GM12878 (cell line): ENCODE measurements at places on chromosomes 2 and 18.

DNA sequence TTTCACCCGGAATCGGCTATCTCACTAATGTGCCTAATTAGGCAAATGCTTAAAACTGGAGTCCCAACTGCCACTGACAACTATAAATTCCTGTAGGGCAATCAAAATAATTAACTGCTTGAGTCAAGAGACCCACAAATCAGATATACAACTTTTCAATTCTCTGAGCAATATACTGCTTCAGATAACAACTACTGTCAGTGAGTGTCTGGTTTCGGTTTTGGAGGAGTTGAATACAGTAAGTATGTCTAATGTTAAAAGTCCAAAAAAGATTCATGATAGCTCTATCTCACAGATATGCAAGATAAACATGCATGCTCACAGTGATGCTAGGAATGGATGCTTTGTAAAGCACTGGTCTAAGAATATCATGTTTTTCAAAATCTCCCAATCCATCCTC, 283.3 kb downstream of the NRXN1 start:
- DNase-seq, result no peak

- no peak for DNase-seq
Observed at GRCh38 chr2:9797681-9798556, 45.4 kb upstream of the TAF1B start.

DNA sequence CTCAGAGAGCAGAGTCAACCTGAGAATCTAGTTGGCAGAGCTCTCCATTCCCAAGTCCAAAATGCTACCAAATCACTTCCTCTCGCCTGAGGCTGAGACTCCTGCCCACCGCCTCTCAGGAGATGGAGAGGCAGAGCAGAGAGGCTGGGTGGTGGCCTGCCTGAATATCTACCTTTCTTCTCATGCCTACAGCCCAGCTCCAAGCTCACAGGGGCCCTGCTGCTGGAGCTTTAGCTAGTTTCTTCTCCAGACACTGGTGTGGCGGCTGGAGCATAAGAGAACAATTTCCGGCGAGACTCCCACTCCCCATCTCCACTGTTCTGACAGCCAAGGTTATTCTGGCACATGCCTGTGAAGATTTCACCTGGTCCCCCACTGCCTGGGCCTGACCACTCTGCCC, 8.1 kb upstream of the CYP26B1 start:
- DNase-seq, result no peak

- no peak for DNase-seq
Observed at GRCh38 chr2:55137024-55137958, 87.0 kb upstream of the RTN4 start.

DNA sequence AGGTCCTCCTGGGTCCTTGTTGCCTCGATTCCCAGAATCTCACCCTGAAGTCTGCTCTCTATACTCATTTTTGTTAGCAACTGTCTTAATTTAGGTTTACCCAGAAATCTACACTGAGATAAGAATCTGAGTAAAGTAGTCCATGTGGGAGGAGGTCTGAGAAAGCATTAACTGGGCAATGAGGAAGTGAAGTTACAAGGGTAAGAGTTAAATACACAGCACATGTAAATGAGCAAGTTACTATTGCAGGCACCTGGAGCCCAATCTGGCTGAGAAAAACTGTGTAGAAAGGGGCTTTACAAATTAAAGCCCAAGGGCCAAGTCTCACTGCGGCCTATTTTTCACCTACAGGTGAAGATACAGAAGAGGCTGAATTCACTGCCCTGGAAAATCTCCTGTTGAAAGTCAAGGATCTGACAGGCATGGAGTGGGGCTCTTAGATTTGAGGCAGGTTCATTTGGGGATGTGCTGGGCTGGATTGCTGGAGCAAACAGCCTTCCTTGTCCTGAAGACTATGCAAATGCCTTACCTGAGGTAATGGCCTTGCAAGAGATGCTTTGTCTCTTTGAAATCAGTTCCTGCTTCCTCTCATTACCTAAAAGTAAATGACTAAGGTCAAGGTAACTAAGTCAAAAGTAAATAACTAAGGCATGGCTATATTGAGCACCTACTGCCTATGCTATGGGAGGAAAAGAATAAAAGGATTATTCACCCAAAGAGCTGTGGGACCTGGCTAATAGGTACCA, 84.4 kb upstream of the DYNAP start:
- no peak for DNase-seq
